ENCODE measurements at places on chromosomes 12 and 14.

- no peak for DNase-seq
These were observed 267.3 kb downstream of the TTC8 start for GRCh38 chr14:89091781-89092180.

DNA sequence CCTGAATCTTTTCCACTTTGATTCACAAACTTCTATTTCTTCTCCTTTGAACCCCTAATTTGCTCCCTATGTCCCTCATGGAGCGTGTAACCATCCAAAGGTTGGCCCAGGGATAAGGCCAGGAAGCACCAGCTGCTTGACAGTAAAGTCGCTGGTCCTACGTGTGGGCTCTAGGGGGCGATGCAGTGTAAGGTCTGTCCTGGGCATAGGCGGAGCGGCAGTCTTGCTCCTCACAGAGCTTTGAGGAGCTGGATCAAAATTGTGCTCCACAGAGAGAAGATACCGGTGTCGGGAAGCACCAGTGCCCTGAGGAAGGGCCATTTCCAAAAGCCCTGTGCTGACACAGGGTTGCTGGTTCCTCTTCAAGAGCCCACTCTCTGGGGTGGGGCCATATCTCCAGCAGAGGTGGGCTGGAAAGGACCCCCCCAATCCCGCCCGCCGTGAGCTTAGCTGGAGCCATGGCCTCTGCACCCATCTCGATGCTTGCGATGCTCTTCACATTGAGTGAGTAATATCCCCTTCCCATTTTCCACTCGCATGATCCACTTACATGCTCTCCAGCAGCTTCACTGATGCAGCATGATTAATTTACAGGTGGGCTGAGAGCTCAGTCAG, 49.9 kb upstream of the OR4E1 start:
- no peak for DNase-seq

DNA sequence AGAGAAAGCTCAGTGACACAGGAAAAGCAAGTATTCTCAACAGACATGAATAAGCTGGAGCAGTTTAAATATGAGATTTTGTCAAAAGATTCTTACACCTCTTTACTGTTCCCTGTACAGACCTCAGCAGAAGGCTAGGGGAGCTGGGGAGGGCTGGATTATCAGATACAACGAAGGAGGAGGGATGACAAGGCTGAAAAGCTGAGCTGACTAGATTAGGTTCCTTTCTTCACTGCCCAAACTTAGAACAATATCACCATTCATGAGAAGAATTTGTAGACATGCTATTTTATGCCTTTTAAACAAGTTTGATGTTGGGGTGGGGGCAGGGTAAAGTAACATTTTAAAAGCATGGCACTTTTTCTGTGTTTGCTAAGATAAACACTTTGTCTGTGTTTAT, 611.1 kb downstream of the AACS start:
- DNase-seq, result no peak

- DNase-seq, result no peak
These were observed 35.8 kb downstream of the BHLHE41 start for GRCh38 chr12:26088998-26089397.

- DNase-seq, result no peak
These were observed 9.8 kb downstream of the DLK1 start for GRCh38 chr14:100736269-100737180.

GRCh38 chr12:73226593-73226992, 954.4 kb downstream of the TRHDE start:
- no peak for DNase-seq

DNA sequence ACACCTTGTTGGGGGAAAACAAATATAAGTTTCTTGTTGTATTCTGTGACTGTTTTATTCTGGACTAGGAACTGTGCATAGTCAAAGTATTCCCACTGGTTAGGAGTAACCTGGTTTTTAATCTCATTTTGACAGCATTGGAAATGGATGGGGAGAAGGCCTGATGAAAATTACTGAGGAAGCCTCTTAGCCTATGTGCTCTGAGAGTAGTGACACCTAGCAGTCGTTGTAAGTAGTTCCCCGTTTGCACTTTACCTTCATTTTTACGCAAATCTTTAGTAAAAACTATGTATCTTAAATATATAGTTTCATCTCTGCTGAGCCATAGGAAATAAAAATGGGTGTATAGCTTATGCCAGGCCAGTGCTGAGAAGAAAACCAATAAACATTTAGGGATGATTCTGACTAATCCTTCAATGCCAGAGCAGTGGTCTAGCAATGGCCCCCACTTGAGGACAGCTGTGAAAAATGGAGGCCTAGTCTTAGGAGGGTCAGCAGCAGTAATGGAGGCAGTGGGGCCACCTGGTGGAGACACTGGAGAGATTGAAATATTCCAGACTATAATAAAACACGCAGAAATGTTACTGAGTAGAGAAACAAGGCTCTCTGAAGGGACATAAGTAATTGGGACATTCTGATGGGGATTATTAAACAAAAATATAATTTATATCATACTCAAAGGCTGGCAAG, 133.2 kb upstream of the NOVA1 start:
- DNase-seq, result no peak

DNA sequence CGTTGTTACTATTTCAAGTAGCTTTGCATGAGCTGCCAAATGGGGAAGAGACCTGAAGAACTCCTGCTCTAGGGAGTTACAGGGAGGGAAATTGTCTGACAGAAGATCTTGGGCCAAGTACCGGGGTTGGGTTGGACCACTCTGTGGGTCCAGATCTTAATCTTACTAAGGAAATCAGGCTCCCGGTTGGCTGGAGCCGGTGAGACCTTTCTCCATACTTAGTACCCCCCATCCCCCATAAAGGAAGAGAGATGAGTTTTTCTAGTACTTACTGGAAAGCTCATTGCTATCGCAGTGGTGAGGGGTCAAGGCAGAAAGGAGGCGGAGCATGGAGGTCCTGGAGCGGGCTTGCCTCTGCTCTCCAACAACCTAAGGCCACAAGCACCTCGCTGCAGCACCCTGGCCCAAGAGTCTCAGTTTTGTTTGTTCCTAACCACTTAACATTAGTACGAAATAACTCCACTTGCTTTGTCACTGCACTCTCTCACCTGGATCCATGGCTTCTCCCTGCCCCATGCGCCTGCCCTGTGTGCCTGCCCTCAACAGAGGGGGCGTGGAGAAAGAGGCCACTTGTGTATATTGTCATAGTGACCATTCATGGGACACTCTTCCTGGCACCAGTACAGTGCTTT, 6.8 kb upstream of the UNC119B start:
- DNase-seq, result no peak

DNA sequence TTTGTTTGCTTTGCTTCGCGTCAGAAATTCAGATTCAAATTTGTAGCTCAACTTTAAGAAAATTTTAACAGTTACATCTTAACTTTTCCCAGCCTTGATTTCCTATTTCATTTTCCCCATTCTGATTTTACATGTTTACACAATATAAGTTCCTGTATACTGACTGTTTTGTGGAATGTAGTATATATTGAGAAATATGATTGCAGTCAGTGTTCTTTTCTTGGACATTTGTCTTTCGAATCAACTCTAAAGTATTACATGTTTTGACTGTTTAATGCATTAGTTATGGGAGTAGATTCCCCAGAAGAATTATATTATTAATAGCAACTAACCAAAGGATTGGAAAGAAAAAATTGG, 48.1 kb downstream of the PRKCH start:
- no peak for DNase-seq

- DNase-seq, result no peak
These were observed 87.8 kb downstream of the BBS10 start for GRCh38 chr12:76260390-76260748.

GRCh38 chr12:112936927-112937326, 1.3 kb upstream of the OAS3 start:
- DNase-seq, result no peak

GRCh38 chr12:91434081-91434480, 251.5 kb upstream of the DCN start:
- DNase-seq, result no peak

DNA sequence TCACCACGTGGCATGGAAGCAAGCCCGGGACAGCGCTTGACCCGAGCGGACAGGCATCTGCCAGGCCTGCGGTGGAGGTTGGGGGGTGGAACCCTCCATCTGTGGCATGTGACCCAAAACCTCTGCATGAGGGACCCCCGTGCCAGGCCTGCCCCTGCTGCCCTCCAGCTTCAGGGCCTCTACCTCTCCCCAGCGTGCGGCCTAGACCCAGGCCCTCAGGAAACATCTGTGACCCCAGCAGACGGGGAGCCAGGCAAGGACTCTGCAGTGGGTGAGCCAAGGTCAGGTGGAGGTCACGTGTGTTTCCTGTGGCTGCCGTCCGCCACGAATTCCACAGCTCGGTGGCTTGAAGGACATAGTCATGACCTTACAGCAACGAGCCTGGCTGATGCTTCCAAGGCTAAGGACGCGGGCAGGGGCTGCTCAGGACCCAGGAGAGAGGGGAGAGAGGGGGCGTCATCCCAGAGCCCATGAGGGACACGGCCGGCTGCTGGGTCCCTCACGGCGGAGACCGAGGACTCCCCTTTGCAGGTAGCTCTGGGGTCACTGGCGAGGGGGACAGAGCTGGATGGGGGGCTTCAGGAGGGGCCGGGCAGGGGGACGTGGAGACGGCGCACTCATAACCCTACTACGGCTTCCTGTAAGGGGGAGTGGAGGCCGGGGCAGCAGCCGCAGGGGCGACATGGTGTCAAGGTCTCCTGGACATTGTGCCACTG, 91.5 kb downstream of the GALNT9 start:
- no peak for DNase-seq

DNA sequence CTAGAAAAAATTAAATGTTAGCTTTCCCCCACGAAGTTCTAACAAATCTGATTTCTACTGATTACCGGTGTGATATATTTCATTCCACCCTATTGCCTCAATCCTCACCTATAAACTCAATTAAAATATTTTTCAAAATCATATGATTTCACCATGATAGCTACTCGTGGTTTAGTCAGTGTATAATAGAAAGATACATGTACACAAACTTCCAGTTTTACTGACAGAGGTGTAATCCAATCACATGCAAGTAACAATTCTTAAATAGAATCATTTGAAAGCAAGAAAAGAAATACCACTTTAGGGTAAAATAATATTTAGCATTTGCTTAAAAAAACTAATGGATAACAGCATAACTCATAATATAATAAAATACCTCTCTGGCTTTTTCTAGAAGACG, 55.0 kb upstream of the C12orf50 start:
- no peak for DNase-seq

DNA sequence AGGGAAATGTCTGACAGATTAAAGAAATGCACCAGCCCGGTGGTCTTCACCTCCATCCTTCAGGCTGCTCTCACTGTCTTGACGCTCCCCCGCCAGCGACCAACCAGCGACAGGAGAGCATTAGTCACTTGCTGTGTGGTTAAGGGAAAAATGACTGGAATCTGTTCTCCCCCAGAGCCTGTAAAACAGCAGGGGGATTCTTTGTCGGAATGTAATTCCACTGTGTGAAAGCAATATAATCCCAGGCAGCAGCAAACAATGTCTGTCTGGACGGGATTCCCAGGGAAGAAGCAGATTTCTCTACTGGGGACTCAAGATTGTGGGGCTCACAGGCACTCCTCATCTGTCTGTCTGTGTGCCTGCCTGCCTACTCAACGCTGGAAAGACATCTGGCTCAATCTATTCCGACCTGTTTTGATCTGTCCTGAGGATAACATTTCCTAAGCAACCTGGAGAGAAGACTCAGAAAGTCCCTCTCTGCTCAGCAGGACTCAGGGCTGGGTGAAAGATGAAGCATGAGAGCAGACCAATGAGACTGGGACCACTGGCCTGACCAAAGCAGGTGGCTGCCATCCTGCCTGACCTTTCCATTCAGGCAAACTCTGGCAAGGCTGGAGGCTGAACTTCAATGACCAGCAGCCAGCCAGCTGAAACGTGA, 54.6 kb downstream of the NUAK1 start:
- DNase-seq, result no peak

- DNase-seq, result no peak
These were observed 1.5 kb upstream of the KRT6A start for GRCh38 chr12:52494518-52494917.
